ENCODE measurements at places on chromosomes 5 and 9. TPM values are rescaled to one million over a fixed set of nuclear protein-coding genes. Genes with fewer than 3 reads are reported as not detected.

DNM1 gene
- total RNA-seq, result 3.6 TPM

BTNL8 gene
- total RNA-seq, result not detected

- H3K4me3 ChIP-seq, result no peak overlapping the region
- peaks cover 27% of the 10 kb centered on the region for H3K4me1 ChIP-seq
- no peaks in the 10 kb centered on the region for H3K36me3 ChIP-seq
- no peak overlapping the region for H3K27ac ChIP-seq
- no peaks in the 10 kb centered on the region for H3K27me3 ChIP-seq
Measured at GRCh38 chr5:35920890-35921289, 17.5 kb downstream of the CAPSL start.

DNA sequence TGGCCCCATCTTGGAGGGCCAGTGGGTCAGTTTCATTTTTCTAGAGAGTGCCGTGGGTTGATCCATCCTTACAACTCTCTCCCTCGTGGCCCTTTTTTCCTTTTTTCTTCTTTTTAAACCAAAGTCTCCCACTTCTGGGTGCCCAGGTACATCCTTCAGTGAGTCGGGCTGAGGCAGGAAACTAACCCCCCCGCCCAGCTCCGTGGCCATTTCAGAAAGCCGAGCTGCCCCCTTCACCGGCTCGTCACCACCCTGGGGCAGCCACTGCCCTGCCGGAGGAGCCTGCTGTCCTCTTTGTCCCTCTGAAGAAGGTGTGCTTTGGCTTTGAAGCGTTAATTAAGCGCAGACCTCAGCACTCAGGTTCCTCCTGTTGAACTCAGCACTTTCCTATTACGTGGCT is 5.2 kb downstream of the CFAP77 start:
- no peak for DNase-seq
- peak overlapping the region; percentile 33 for H3K4me3 ChIP-seq
- no peak overlapping the region for H3K27ac ChIP-seq
- H3K36me3 ChIP-seq, result no peaks in the 10 kb centered on the region

CRAT gene
- 64.8 TPM for total RNA-seq
